ENCODE measurements at places on chromosomes 11 and 22.

DNA sequence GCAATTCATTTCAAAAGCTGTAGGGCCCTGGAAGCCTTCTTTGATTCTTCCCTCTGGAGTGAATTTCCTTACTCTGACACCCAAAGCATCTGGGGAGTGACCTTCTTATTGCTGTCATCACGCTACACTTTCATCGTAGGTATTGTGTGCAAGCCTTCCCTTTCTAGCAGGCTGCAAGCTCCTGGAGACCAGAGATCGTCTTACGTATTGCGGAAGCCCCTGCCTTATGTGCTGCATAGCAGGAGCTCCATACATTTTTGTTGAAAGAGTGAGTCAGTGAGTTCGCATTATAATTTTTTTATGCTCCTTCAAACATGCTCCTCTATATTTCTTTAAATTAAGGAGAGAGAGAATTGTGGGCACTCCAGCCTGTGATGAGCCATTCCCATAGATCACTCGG, 21.2 kb upstream of the TMEM218 start:
- DNase-seq = peak; percentile 33

DNA sequence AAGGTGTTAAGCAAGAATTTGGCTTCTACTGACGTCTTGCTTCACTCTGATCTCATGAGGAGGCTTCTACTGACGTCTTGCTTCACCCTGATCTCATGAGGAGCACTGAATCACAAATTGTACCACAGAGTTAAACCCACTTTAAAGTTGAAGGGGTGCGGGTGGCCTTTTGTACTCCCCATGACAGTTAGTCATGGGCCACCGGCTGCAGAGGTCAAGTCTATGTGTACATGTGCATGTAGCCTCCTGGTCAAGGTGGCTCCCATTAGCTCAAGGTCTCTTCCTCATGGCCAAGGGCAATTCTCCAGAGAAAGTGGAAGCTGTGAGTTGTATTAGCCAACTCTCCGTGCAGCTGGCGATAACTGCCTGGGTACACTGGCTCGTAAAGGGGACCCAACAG, 23.1 kb upstream of the FZD4 start:
- no peak for DNase-seq

DNA sequence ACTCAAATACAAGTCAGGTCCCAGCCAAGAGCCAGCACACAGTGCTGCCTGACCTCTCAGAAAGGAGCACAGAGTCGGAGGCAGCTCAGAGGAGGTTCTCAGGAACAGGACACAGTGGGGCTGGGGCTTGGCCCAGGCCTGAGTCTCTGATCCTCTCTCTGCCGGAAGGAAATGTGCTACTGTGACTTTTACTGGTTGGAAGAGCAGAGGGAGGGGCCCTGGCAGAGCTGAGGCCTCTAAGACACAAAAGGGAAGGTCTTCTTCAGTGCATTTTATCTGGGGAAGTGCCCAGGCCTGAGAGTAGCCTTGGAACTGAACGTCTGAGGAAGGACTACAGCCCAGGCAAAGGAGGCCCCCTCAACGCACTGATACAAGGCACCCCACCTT, 16.2 kb upstream of the CASTOR1 start:
- DNase-seq = no peak

GRCh38 chr11:45097721-45098493, 48.5 kb upstream of the PRDM11 start:
- DNase-seq = no peak

DNA sequence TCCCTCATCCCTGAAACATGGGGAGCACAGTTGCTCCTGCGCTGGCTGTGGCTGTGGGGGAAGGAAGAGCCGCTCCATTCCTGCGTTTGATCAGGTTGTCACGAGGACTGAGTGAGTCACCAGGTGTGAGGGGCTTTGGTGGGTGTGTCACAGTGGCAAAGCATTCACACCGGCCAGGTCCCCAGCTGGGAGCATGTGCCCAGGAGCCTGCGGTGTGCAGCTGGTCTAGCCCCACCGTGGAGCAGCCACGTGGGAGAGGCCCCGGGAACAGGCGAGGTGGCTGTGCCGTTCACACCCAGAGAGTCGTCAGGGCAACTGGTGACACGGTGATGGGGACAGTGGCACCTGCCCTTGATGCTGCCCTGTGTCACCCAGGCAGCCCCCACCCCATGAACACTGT, 47.6 kb upstream of the PPARA start:
- DNase-seq = no peak

- no peak for DNase-seq
Observed at GRCh38 chr11:96079691-96080090, 155.8 kb upstream of the MTMR2 start.

DNA sequence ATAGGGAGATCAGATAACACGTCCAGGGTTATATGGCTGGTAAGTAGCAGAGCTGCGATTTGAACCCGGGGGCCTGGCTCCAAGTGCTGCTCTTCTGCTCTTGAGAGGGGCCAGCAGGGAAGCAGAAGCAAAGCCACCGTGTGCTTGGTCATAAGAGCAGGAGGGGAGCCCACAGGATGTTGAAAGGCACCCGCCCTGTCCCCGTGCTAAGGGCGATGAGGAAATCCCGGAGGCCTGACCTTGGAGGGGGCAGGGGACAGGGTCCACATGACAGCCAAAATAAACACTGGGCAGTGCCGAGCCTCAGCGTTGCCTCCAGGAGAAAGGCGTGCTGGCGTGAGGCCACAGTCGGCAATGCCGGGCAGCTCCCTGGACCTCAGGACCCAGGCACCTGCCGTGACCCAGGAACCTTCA, 28.8 kb downstream of the TOM1 start:
- DNase-seq = no peak

GRCh38 chr11:129428557-129428956, 52.9 kb downstream of the BARX2 start:
- DNase-seq = no peak

GRCh38 chr22:37681556-37682049, 4.5 kb upstream of the NOL12 start:
- no peak for DNase-seq

GRCh38 chr11:12261551-12261950, 115.8 kb upstream of the PARVA start:
- DNase-seq = no peak

- DNase-seq = no peak
Observed at GRCh38 chr11:123190518-123190917, 4.5 kb downstream of the CLMP start.

GRCh38 chr11:70493891-70494290, 95.6 kb downstream of the CTTN start:
- DNase-seq = no peak
